Stimulated activated CD4-positive, alpha-beta T cell treated with anti-CD3 and anti-CD28 coated beads, TNF-alpha, amount 100 ng/mL, for 24 hours (primary cell): ENCODE measurements at places on chromosomes 12 and 14.

- no peak for DNase-seq
Observed at GRCh38 chr12:65232476-65233077, 45.9 kb upstream of the MSRB3 start.

- no peak for DNase-seq
Observed at GRCh38 chr12:104372061-104372720, 68.7 kb downstream of the EID3 start.

- no peak for DNase-seq
Observed at GRCh38 chr14:73295198-73295796, 58.0 kb downstream of the PAPLN start.

DNA sequence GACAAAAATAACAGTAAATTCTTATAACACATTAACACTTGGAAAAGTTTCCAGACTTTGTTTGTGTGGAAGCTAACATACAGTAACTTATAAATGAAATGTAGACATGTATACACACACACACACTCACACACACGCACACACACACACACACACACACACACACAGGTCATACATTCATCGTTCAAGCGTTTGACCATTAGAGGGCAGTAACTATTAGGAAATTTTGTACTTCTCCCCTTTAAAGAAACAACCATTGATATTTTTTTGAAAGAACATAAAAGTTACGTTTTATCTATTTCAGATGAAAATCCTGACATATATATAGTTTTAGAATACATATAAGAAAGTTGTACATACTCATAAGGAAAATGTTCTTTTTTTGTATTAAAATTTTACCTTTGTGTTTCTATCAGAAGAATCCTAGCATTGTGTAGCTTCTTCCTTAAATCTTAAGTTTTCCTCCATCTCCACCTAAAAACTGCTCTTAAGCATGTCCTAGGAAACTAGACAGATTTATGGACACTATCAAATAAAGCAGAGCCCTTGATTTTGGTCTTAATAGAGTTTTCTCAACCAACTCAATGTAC lies 29.0 kb downstream of the PTPRQ start:
- DNase-seq: no peak

- DNase-seq: no peak
Observed at GRCh38 chr12:119660076-119660475, 7.9 kb upstream of the PRKAB1 start.

- no peak for DNase-seq
Observed at GRCh38 chr14:69117020-69117767, 35.7 kb downstream of the DCAF5 start.

- DNase-seq: no peak
Observed at GRCh38 chr12:86590296-86590695, 334.1 kb upstream of the MGAT4C start.

DNA sequence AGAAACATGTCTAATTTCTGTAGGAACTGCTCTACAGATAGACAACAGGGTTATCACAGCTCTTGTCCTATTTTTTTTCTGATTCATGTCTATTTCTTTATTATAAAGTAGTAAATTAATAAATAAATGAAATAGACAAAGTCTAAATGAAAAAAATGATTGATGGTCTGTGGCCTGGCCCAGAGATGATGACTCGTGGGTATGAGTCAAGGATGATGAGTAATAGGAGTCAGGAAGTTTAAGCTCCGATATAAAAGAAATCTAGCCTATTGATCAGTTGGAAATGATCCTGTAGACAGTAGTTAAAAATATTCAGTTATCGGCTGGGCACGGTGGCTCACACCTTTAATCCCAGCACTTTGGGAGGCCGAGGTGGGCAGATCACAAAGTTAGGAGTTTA lies 90.6 kb upstream of the RTL1 start:
- no peak for DNase-seq

DNA sequence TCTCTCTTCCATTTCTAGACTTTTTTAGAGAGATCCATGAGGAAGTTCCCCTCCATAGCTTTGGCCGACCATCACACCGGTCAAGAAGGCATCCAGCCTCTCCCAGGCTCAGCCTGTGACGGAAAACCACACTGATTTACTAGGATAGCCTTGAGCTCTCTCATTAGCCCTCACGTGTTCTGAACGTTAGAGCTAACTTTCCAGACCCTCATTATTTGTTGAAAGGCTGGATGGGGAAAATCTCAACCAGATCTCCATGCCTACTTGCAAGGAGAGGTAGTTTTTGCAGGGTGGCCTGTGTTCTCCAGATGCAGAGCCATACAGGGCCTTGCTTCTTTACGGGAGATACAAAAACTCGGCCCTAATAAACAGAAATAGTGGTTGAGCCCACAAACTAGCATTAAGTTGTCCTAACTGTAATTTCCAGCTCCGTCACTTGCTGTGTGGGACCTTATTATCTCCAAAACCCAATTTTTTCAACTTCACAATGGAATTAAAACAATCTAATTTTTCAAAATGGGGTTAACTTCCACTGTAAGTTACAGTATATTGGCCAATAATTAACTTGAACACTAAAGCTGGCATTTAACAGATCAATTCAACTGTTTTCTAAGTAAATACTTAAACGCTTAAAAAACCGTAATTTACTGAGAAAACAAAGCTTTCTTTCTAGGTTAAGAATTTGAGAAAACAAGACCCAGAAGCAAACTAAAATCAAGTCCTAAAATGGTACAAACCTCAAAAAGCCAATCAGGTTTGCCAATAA lies 65.3 kb downstream of the KLHL28 start:
- no peak for DNase-seq

DNA sequence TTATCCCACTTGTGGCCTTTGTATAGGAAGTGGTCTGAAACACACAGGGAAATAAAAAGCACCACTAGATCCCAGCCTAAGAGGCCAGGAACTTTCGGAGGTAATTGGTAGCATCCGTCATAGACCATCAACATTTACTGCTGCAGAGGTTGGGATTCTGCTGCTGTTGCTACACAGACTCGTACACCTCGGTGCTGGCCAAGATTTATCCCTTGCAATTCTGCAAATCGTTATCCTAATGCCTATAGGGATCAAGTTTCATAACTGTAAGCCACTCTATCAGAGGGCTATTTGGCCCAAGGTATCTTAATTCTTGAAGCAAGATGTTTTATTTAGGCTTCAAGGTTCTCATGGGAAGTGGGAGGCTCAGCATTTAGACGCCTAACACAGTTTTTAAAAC lies 913.6 kb downstream of the GALC start:
- DNase-seq: no peak

DNA sequence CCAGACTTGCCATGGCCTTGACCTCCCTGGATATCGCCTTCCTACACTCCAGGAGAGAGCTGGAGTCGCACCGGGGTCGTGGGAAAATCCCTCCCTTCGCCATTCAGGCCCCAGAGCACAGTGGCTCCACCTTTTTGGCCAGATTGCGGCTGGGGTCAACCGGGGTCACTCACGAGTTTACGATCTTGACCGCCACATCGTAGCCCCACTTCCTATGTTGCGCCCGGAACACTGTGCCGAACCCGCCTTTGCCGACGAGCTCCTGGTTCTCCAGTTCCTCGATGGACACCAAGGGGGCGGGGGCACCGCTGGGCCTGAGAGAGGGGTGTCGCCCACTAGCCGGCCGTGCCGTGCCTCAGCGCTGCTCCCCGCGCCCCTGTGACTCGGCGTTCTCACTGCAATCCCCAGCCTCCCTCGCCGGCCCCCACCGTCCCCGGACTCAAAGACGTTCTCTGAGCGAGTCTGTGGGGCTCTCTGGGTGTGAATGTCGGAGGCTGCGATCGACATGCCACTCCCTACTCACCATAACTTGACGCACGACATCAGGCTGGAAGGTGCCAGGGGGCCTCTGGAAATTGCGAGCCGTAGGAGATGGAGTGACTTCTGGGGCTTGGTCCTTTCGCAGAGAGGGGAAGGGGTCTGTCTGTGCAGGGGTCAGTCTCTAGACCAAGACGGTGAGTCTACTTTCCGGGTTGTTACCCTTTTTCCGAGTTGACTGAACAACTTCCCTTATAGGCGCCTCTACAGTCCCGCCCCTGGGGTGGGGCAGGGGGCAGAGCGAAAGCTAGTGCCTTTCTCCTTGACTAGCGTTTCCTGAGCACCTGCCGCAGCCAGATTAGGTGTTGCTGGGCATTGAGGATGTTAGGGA lies at the start of gene RIPK3:
Gene RIPK3, minus strand, starts transcription at position 708 of the 868 bp plus-strand sequence. Its CDS starts 165 bp downstream, at position 543.
- peak; percentile 33 for DNase-seq
